Stimulated activated CD4-positive, alpha-beta T cell treated with anti-CD3 and anti-CD28 coated beads, TNF-alpha, amount 100 ng/mL, for 24 hours (primary cell): ENCODE measurements at places on chromosomes 3 and 15.

- DNase-seq, result no peak
Measured at GRCh38 chr3:93988764-93989163, 8.8 kb downstream of the ARL13B start.

- DNase-seq, result no peak
Measured at GRCh38 chr3:161567577-161568361, 71.2 kb downstream of the OTOL1 start.

- no peak for DNase-seq
Measured at GRCh38 chr3:105431200-105431599, 64.5 kb downstream of the ALCAM start.

DNA sequence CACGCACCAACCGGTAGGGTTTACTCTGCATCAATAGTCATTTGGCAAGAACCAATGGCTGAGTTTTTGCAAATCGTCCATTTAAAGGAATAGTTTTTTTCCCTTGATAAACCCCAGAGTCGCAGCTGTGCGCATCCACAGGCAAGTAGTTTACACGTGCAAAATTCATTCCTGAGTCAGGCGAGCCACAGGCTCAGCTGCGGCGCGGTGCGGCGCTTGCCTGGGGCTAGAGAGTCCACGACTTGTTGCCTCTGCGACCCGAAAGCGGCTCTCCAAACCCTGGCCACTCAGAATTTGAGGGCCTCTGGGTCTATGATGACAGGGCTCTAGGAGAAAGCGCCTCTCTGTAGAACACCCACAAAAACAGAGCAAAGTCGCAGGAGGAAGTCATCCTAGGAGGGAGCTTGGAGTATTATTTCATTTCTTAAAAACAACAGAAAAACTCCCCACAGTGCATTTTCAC is 36.7 kb downstream of the ZIC4 start:
- no peak for DNase-seq

DNA sequence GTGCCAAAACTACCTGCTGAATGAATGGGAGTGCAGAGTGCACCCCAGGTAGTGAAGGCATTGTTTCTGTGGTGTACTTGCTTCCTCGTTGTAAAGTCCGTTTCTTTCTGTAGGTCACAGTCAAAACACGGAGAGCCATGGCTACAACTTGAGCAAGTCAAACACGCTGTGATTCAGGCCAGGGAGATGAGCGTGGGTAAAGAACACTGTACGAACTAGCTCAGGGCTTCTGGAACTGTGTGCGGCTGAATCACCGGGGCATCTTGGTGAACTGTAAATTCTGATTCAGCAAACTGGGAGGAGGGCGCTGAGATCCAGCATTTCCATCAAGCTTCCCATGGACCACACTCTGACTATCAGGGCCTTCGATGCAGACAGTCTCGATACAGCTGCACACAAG is 5.0 kb upstream of the TNK2 start:
- no peak for DNase-seq

- no peak for DNase-seq
Measured at GRCh38 chr3:24530471-24530870, 35.8 kb upstream of the THRB start.

GRCh38 chr15:78034495-78035191 is 42.9 kb downstream of the TBC1D2B start:
- DNase-seq, result peak; percentile 84

- DNase-seq, result no peak
Measured at GRCh38 chr3:143963946-143964345, 7.7 kb upstream of the DIPK2A start.

DNA sequence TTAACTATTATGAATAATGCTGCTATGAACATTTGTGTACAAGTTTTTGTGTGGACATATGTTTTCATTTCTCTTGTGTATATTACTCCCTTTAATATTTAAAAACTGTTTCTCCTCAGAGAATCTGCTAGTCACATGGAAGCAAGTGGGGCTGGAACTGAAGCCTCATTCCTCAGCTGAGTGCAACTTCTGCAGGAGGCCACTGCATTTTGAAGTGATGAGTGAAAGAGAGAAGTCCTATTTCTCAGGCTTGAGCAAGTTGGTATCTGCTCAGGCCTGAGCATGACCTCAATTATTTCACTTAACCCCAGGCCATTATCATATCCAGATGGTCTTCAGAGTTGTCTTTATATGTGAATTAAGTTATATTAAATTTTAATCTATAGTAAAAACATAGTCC is 11.5 kb downstream of the TLR9 start:
- DNase-seq, result no peak

DNA sequence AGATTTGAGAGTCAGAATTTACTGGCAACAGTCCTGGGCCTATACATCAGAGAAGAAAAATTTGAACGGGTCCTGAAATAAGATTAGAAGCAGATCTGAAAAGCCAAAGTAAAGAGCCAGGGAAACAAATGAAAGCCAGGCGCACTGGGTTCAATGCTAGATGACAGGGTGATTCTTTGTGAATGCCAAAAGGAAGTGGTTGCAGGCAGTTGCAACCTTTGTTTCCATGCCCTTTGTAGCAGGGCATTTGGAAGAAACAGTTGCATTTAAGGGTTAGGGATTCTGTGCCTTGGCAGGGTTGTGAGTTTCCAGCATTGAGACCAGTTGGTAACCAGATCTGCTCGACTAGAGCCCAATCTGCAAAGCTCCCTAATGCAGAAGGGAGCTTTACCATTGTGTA is 36.4 kb upstream of the MTHFS start:
- no peak for DNase-seq

DNA sequence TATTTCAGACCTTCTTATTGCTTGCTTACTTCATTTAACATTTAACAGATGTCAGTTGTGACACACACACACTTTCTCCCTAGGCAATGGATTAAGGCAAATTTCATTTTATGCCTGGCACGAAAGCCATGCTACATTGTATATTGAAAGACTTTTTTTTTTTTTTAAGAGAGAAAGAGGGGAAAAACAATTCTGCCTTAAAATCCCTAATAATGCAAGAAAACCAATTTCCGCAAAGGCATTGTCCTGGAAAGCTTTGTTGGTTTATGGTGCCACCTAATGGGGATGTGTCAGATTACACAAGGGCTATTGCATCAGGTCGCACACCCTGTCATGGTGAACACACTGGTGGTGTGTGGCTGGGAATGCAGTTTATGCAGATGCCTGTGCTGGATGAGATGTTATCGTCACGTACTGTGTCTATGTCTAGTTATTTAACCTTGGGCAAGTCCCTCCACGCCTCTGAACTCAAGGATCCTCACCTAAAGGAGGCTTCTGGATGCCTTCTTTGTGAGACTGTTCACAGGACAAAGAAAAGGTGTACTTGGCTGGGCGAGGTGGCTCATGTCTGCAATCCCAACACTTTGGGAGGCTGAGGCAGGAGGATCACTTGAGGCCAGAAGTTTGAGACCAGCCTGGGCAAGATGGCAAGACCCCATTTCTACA is 37.3 kb upstream of the RFTN1 start:
- DNase-seq, result peak; percentile 80

- no peak for DNase-seq
Measured at GRCh38 chr3:171797265-171797679, 13.0 kb downstream of the PLD1 start.

DNA sequence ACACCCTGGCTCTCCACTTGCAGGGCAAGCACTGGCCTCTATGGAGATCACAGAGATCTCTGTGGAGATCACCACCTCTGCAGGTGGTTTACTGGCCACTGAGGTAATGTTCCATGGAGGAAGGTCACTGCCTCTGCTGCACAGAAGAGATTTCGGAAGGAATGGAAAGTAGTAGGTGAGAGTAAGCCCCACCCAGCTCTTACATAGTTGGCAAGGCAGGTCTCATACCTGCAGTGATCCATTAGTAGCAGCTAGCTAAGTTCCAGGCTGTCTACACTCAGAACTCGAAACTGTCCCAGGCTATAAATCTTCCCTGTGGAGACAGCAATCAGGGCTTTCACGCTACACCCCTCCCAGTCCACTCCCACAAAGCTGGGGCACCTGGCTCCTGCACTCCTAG is 194.3 kb upstream of the MANF start:
- DNase-seq, result no peak

DNA sequence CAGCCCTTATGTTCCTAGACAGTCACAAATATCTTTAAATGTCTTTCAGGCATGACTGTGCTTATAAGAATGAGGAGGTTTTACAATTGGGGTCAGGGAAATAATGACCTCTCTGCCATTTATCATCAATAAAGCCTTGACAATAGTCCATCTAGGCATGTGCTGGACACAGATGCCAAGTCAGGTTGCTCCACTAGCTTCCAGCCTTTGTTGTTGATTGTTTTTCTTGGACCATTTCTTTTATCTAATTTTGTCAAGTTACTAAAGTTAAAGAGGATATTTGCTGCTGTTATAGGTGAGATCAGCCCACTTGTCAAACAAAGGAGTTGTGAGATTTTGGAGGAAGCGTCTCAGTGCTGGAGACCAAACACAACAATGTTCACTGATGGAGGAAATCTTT is 628.0 kb downstream of the ROBO2 start:
- no peak for DNase-seq

GRCh38 chr15:71323584-71323983 is 208.3 kb downstream of the THSD4 start:
- DNase-seq, result no peak
